ENCODE measurements at places on chromosomes 16 and 17.
A peak's percentile ranks its signal among the peaks of the same experiment; 100 is the strongest.

DNA sequence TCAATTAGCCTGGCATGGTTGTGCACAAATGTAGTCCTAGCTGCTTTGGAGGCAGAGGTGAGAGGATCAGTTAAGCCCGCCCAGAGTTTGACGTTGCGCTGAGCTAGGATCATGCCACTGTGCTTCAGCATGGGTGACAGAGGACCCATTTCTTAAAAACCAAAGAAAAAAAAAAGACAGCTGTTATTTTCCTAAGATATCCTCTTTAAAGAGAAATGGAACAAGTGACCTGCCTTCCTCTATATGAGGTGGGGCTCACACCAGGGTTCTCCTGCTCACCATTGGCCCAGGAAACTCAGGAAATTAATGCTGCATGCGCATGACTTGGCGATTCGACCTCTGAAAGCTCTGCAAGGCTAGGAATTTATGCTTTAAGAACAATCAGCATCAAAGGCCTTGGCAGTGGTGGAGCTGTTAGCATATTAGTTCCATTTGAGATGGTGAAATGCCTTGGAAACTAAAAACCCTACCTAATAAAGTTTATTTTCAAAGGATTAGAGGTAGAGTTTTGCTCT is 108.3 kb downstream of the RBFOX1 start:
- no peak for DNase-seq

- DNase-seq, result peak; percentile 64
Observed at GRCh38 chr17:77501101-77501566, 360.4 kb downstream of the SEC14L1 start.

DNA sequence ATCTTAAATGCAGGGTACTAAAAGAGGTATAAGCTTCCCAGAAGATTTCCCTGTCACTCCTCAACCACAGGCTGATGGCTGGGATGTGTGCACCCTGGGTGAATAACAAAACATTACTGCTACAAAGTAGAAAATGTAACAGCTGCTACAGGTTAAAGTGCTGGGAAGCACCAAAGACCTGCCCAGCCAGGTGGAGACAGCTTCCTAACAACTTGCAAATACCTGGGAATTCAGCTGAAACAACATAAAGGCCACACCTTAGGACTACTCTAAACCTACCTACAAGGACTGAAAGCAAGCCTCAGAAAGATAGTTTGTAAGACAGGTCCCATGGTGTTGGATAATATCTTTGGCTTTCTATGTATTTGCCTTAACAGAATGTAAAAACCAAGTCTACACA is 118.5 kb downstream of the CEP112 start:
- no peak for DNase-seq

DNA sequence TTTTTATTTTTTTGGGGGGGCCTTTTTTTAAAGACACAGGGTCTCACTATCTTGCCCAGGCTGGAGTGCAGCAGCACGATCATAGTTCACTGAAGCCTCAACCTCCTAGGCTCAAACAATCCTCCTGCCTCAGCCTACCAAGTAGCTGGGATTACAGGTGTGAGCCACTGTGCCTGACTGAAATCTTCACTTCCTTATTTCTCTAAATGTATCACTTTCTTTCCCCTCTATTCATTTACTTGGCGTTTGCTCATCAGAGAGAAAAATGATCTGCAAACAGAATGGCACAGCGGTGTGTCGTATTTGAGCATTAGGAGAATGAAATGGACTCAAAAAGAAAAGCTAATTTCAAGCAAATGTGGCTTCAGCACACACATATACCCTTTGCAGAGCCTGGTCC is 44.3 kb upstream of the CDH5 start:
- DNase-seq, result peak; percentile 14

GRCh38 chr17:57260325-57261083 is 4.2 kb downstream of the MSI2 start:
- DNase-seq, result peak; percentile 61

DNA sequence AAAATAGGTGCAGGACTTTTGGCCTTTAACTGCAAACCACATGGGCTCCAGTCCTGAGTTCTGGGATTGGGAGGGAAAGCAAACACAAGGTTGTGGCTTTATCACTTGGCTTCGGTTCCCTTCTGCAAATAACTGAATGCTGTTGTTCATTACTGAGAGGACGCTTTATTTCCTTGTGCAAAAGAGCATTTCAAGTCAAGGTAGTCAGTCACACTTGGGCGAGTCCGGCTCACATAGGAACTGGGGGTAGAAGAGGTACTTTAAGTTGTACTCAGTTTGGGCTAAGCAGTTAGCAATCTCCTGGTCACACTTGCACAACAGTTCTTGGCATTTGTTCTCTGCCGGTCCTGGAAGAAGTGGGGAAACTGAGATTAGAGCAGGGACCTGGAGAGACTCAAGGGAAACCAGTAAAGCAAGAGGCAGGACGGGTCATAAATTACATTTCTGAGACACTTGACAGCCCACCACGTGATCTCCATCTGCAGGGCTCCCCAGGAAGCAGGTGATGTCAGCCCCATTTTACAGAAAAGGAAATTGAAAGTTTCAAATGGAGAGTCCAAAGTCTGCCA is 21.6 kb downstream of the PLA2G10 start:
- peak; percentile 86 for DNase-seq

DNA sequence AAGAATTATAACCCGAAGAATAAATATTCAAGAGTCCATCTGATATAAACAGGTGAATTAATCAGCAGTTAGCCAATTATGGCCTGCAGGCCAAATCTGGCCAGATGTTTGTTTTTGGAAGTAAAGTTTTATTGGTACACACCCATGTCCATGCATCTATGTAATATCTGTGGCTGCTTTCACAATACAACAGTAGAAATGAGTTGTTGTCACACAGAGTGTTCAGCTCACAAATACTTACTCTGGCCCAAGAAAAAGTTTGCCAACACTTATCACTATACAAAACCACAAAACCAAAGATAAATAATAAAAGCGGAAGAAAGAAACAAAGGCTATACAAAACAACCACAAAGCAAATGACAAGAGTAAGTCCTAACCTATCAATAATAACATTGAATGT is 109.4 kb downstream of the CDYL2 start:
- no peak for DNase-seq

- DNase-seq, result no peak
Observed at GRCh38 chr17:51272812-51273211, 12.5 kb downstream of the UTP18 start.

DNA sequence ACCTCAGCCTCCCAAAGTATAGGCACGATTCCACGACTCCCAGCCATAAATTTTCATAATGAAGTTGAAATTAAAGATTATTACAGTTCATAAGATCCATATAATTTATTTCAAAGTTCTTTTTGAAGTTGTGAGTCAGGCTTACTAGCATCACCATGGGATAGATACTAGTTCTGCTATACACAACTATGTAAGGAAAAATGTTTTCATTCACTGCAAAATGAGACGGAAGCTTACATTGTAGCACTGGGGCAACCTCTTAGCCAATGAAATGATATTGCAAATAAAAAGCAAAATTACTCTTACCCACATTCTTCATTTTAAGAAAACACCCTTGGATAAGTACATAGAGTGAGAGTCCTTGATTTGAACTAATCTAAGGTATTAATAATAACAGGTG is 18.8 kb upstream of the MARCHF10 start:
- DNase-seq, result no peak

- DNase-seq, result no peak
Observed at GRCh38 chr17:59503500-59503899, 61.9 kb upstream of the DHX40 start.

- DNase-seq, result no peak
Observed at GRCh38 chr16:75218256-75219076, at the start of gene CTRB1. TSS of gene CTRB1 (plus strand) at chr16:75218988. CDS start at chr16:75219008, 20 bp downstream.

GRCh38 chr17:30389756-30390300 is 11.1 kb downstream of the CPD start:
- no peak for DNase-seq

GRCh38 chr17:82804442-82805191 is 35.2 kb downstream of the ZNF750 start:
- DNase-seq, result no peak

- DNase-seq, result no peak
Observed at GRCh38 chr17:35698800-35699199, 32.6 kb upstream of the RASL10B start.

GRCh38 chr17:63436523-63437110 is 9.5 kb downstream of the CYB561 start:
- no peak for DNase-seq

DNA sequence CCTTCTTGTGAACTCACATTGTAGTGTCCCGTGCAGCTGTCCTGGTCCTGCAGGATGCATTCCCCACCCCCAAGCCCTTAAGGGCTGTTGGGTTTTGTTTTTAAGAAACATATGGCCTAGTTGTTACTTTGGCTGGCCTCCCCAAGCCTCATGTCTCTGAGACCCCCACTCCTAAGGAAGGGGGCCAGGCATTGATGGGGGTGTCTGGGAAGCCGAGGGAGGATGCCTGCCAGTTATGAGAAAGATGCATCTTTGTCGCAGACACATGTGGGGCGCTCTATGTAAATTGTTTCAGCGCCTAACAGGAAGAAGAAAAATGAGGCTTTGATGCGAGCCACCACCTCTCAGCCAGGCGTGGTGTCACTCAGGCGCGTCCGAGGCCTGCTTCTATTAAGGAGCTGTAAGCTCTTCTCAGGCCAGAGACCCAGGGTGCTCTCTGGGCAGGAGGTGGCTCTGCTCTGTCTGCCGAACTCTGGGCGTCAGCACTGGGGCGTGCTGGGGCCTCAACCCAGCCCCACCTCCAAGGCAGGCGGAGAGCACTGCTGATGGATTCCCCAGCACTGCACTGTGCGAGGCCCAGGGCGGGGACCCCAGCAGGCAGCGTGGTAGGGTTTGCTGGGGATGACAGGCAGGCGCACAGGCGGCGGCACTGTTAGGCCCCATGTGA is 70.6 kb downstream of the SREBF1 start:
- peak; percentile 80 for DNase-seq
